ENCODE measurements at places on chromosomes 6 and 20. TPM values are rescaled to one million over a fixed set of nuclear protein-coding genes. Genes with fewer than 3 reads are reported as not detected.

The BPHL gene
- 15.6 TPM for total RNA-seq

The GABRR1 gene
- not detected for total RNA-seq

The SYCP2L gene
- not detected for total RNA-seq

The FOXP4 gene
- 9.9 TPM for total RNA-seq

The SLC16A10 gene
- total RNA-seq, result 0.43 TPM

The PKIB gene
- 45.0 TPM for total RNA-seq

The APOBEC2 gene
- not detected for total RNA-seq

The PPIL6 gene
- 1.8 TPM for total RNA-seq

The BFSP1 gene
- 3.9 TPM for total RNA-seq

The EPPIN gene
- total RNA-seq, result not detected

The TNFAIP3 gene
- total RNA-seq, result 19.0 TPM

The BMP5 gene
- not detected for total RNA-seq

The TUBB gene
- 1,475 TPM for total RNA-seq

The PXMP4 gene
- total RNA-seq, result 6.0 TPM

The SPATA25 gene
- total RNA-seq, result 3.3 TPM

The BNIP5 gene
- not detected for total RNA-seq

The TBCC gene
- 47.2 TPM for total RNA-seq

The SLC22A7 gene
- not detected for total RNA-seq

The BCAS4 gene
- total RNA-seq, result 17.5 TPM

The MEP1A gene
- total RNA-seq, result not detected

The VWA7 gene
- 0.14 TPM for total RNA-seq

The PREX1 gene
- 3.3 TPM for total RNA-seq

The FNDC1 gene
- total RNA-seq, result under 0.01 TPM

The GRM1 gene
- not detected for total RNA-seq

The CTAGE9 gene
- not detected for total RNA-seq

The TUBB2B gene
- total RNA-seq, result 1.5 TPM

The DEFB124 gene
- not detected for total RNA-seq

The SAMD3 gene
- 9.6 TPM for total RNA-seq

The ARHGAP40 gene
- 0.43 TPM for total RNA-seq

The CD109 gene
- 80.0 TPM for total RNA-seq

The SYNGAP1 gene
- 6.7 TPM for total RNA-seq

The GCLC gene
- total RNA-seq, result 15.6 TPM

The PDE7B gene
- 20.2 TPM for total RNA-seq

The FHL5 gene
- not detected for total RNA-seq

The KHDC1 gene
- total RNA-seq, result 3.3 TPM

The FBXO5 gene
- 38.9 TPM for total RNA-seq

The EBF4 gene
- total RNA-seq, result 1.1 TPM

The DNMT3B gene
- total RNA-seq, result 2.2 TPM

The F13A1 gene
- total RNA-seq, result 1.0 TPM

The PACRG gene
- total RNA-seq, result not detected

The MYL9 gene
- total RNA-seq, result 127 TPM

The BTN1A1 gene
- not detected for total RNA-seq

The KIAA0408 gene
- total RNA-seq, result 1.1 TPM

The CD40 gene
- 0.66 TPM for total RNA-seq

The NKX2-2 gene
- not detected for total RNA-seq

The TPD52L1 gene
- total RNA-seq, result 1.3 TPM

The KCNK17 gene
- not detected for total RNA-seq

The CENPW gene
- 8.0 TPM for total RNA-seq

The LIN28B gene
- 34.4 TPM for total RNA-seq

The WDR46 gene
- total RNA-seq, result 93.1 TPM

The PRKN gene
- not detected for total RNA-seq

The TAGAP gene
- total RNA-seq, result not detected

The OPRM1 gene
- not detected for total RNA-seq

The NRN1 gene
- total RNA-seq, result not detected

The TCF21 gene
- 10.3 TPM for total RNA-seq

The PNRC1 gene
- total RNA-seq, result 107 TPM

The TMEM14A gene
- total RNA-seq, result 4.8 TPM

The RAB22A gene
- total RNA-seq, result 20.8 TPM

The BPIFA1 gene
- total RNA-seq, result not detected

All from placental pericyte (primary cell).